Nasal cavity respiratory epithelium epithelial cell of viscerocranial mucosa (primary cell): ENCODE measurements at places on chromosomes 2 and 18. TPM values are rescaled to one million over a fixed set of nuclear protein-coding genes. Genes with fewer than 3 reads are reported as not detected.

NMUR1 gene
- total RNA-seq, result not detected in 2 replicates

GALNT14 gene
- total RNA-seq, result 16.4 and 22.5 TPM in 2 replicates

POTEC gene
- not detected in 2 replicates for total RNA-seq

CELF4 gene
- total RNA-seq, result 0.07 TPM in 1 of 2 replicates, not detected in the other

IL36G gene
- total RNA-seq, result 1.7 and 2.6 TPM in 2 replicates
